ENCODE measurements at places on chromosomes 2 and 18.

GRCh38 chr2:73970850-73971471 is 13.7 kb upstream of the TET3 start:
- no peak for DNase-seq

- DNase-seq, result no peak
Measured at GRCh38 chr2:100921685-100922161, 80.4 kb upstream of the RPL31 start.

GRCh38 chr2:95310216-95310615 is 13.1 kb downstream of the KCNIP3 start:
- DNase-seq, result no peak

DNA sequence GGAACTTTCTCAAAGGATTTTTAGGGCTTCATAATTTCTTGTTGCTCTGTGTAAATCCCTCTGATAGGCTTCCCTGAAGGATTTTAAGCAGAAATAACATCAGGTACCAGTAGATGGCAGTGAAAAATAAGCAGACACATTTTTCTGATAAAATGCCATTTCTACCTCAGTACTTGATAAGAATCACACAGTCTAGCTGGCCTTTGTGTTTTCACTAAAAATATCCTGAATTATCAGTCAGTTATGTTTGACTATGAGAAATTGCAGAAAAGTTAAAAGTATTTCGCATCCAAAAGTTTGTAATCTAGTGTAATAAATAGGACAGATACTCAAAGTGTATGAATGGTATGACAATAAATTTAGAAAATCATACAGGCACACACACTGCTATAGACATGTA is 68.7 kb downstream of the DNAJC10 start:
- peak; percentile 57 for DNase-seq

- no peak for DNase-seq
Measured at GRCh38 chr2:45466053-45466452, 145.0 kb downstream of the SRBD1 start.

GRCh38 chr18:11027862-11028261 is 121.5 kb downstream of the PIEZO2 start:
- DNase-seq, result no peak

DNA sequence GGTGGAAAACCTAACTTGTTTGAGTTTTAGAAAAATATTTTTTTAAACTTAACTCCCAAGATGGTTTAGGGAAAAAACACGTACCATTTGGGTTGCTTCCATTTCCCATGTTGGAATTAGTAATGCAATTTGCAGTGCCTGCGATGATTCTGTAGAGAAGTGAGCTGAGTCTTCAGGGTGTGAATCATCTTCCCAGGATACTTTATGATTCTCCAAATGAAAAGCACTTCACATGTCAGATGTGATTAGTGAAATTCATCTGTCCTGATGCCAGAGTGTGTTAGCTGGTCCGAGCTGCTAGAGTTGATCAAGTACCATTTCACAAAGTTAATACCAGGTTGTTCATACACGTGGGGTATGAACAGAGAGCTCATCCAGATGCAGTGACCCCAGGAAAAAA is 59.1 kb downstream of the ACOXL start:
- DNase-seq, result no peak

- DNase-seq, result no peak
Measured at GRCh38 chr2:100962366-100963025, 39.6 kb upstream of the RPL31 start.

DNA sequence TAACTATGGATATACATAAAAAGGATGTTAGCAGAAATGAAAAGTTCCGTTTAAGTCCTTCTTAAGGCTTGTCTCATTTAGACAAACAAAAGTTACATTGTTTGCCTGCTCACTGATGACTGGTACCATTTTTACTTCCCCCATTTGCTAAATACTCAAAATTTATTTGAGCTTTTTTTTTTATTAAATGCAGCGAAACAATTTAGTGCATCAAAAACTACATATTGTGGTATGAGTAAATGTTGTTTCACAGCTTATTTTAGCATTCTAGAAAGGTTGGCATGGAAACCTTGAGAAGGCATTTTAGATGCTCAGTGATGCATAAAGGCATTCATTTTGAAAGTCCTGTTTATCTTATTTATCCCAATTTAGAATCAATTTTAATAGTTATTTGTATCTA is 100.0 kb downstream of the MAP2 start:
- DNase-seq, result no peak

DNA sequence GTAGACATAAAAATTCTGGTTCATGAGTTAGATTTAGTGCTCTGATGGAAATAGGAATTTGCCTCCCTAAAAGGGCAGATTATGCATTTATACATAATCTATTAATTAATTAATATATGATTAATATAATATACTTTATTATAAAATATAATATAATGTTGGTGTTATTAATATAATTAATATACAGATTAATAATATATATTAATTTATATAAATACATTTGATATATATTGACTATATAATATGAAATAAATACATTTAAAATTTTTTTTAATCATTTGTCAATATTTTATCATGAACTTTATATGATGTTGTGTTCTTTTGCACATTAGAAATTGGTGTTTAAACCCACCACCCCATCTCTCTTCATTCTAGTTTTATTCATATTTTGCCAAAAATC is 652.1 kb upstream of the ZNF804A start:
- no peak for DNase-seq

- DNase-seq, result no peak
Measured at GRCh38 chr18:47175283-47175897, 774 bp downstream of the IER3IP1 start.

- DNase-seq, result no peak
Measured at GRCh38 chr2:141195087-141195486, 935.7 kb downstream of the LRP1B start.

DNA sequence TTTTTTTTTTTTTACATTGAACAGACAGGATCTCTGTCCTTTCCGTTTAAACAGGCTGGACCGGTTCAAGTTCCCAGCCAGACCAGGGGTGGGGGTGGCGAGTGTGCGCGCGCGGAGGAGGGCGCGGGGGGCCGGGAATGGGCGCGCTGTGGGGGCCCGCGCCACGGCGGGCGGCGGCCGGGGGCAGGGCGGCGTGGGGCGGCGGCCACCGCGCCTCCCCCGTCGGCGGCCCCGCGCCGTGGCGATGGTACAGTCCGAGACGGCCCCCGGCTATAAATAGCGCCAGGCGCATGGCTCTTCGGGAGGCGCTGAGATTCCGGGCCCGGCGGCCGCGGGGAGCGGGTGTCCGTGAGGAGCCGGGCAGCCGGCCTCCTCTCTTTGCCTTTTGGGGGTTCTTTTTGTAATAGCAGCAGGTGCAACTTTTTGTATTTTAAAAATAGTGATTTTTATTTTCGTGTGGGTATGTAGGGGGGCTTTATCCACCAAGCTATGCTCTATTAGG is 430 bp upstream of the CELF4 start:
- no peak for DNase-seq

DNA sequence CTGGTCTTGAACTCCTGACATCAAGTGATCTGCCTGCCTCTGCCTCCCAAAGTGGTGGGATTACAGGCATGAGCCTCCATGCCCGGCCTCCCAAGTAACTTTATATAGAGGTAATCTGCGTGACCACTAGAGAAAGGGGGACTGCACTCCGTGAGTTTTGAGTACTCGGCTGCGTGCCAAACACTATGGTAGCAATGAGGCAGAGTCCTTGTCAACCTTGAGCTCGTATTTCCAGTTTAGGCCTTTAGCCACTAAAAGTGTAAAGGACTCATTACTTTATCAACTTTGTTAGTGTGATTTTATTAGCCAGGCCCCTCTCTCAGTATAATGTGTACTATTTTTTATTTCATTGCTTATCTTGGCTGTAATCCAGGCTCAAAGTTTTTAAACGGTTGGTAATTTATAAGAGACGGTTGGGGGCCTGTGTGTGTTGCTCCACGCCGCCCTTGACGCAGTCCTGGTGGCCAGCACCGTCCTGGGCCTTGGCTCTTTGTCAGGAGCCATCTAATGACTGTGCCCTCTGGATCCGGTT is 56.2 kb downstream of the ZCCHC2 start:
- no peak for DNase-seq

GRCh38 chr2:241001413-241002274 is 3.2 kb downstream of the SNED1 start:
- DNase-seq, result no peak
